ENCODE measurements at places on chromosomes 11 and 22.

DNA sequence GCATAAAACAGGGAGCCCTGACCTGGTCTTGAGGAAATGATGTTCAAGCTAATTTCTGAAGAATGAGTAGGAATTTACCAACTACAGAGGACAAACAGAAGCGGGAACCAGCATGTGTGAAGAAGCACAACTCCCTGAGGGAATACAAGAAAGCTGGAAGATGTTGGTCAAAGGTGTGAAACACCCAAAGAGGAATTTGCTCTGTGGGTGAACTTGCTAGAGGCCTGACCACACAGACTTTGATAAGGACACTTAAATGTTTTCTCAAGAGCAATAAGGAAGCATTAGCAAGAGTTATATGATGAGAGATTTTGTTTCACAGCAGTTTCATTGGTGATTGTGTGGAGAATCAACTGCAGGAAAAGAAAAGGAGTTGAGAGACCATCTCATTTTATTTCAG is 17.6 kb downstream of the SLC5A12 start:
- no peak for DNase-seq

DNA sequence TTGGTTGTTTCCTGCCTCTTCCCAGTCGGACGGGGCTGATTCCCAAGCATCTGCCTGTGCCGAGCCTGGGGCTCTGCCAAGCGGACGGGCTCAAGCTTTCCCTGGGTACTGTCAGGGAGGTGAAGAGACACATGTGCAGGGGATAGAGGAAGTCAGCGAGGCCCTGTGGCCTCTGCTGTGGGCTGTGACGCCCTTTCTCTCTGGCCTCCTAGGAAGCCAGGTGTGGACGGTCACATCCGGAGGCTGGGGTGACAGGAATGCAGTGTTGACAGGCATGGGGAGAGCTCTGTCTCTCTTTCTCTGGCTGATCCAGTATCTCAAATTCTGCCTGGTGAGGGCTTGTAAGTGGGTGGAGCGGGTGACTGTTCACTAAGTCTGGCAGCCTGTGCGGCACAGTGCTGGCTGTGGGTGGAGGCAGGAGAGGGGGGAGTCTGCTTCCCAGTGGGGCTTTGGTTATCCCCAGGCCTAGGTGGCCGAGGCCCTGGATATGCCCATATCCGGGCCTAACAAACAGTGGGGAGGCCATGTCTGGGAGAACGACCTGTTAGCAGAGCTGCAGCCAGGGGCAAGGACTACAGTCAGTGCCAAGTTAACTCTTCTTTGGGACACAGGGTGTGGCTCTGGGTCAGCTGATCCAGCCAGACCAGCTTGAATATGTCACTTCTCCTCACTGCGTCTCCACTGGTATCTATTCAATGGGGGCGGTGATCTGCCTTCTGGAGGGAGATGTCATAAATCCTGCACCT is 1.9 kb downstream of the KCTD17 start:
- no peak for DNase-seq

DNA sequence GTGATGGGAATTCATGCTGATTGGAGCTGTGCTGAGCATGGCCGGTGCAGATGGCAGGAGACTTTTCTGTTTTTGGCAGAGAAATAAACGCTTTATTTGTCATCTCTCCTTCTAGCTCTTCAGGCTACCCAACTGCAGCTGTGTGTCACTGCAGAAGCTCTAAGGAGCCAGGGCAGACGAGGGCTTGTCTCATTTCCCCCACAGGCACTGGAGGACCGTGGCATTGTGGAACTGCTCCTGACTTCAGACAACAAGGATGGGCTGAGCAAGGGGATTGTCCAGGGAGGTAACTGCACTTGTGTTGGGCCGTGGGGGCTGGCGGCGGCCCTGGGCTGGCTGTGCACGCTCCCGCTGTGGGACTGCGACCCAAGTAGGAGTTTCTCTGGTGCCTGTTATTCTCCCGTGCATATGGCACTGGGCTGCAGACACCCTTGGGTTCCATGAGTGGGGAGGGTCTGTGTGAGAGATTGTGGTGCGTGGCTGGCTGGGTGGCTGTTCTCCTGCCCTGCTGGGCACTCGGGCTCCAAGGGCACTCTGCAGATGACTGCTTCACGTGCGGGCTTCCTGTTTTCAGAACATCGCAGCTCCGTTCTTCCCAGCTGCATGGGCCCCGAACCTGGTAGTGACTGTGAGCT is 27.2 kb downstream of the GLB1L2 start:
- no peak for DNase-seq

- DNase-seq, result no peak
Measured at GRCh38 chr11:97888641-97889040, 1132.1 kb upstream of the CNTN5 start.

DNA sequence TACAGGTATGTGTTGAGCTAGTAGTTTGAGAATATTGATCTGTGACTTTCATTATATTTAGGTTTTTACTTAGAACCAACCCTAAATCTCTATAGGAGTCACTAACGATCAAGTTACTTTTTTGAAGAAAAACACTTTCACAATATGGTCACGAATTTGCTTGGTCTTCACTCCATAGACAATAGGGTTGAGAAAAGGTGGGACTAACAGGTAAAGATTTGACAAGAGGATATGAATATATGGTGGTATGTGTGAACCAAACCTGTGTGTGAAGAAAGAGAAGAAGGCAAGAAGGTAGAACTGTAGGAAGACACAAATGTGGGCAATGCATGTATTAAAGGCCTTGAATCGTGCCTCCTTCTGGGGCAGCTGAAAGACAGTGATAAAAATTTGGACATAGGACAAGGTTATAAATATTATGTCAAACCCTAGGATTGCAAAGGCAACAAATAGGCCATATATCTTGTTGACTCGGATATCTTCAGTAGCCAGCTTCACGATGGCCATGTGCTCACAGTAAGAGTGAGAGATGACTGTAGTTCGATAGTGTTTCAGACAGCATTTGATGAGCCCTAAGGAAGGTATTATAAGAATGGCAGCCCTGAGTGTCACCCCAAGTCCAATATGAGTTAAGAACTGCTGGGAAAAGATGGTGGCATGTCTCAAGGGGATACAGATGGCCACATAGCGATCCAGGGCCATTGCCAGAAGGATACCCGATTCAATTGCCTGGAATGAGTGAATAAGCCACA is 6.4 kb downstream of the OR52A5 start:
- no peak for DNase-seq

GRCh38 chr22:37314315-37315074 is 32.2 kb downstream of the CYTH4 start:
- DNase-seq, result no peak

- peak; percentile 80 for DNase-seq
Measured at GRCh38 chr11:111736181-111736590, 30.0 kb downstream of the PPP2R1B start.

DNA sequence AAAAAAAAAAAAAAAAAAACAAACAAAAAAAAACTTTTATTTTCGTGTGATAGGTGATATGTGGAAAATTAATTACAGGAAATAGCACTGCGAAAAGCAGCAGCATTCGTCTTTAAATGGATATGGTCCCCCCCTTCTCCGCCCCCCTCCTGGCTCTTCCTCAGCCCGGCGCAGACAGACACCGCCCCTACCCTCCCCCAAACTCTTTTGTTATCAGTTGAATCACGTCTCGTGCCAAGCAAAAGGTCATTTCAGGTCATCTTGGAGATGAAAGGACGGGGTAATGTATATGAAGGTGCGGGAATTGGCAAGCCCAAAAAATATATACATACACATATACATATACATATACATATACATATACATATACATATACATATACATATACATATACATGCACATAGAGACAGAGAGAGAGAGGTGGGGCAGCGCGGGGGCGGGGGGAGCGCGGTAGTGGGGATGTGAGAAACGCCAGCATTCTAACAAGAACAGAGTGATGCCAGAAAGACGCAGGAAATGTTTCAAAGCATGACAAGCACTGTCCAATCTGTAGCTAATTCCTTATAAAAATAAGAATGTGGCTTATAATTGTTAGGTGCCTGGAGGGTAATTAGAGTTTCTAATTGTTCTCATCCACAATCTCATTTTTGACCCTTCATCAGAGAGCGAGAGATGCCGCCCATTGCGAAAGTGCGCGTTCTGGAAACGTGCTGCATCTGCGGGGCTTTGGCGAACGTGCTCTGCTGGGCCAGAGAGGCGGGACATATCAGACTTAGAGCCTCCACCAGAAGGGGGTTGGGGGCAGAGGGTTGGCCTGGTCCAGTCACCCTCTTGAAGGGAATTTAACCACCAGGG is 214.5 kb upstream of the UBASH3B start:
- no peak for DNase-seq

- no peak for DNase-seq
Measured at GRCh38 chr11:118659953-118660680, 19.3 kb downstream of the TREH start.

DNA sequence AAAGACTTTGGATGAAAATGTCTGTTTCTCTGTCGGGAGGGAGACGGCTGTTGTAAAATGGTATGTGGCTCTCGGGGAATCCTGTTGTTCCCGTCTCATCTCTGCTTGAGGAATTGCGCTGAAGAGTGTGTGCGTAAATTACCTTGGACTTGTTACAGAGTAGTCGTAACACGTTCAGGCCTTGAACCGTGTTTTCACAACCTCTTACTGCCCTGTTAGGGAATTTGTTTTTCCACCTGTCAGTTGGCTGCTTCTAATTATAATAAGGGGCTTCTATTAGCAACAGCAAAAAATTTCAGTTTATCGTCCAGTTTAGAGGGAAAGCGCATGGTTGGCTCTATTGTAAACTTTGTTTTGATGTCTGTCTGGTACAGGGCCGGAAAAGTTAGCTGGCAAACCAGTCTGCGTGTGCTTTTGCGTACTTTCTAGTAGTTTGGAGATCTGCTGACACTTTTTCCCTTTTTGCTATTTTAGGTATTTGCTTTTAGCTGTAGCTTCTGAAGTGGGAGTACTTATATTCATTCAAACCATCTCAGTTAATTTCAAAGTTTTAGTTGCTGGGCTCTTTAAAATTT is 1.5 kb downstream of the HIPK3 start:
- DNase-seq, result peak; percentile 56

GRCh38 chr11:6300325-6300724 is 20.0 kb downstream of the CAVIN3 start:
- peak; percentile 16 for DNase-seq

GRCh38 chr11:71311176-71311925 is 59.0 kb upstream of the SHANK2 start:
- no peak for DNase-seq

DNA sequence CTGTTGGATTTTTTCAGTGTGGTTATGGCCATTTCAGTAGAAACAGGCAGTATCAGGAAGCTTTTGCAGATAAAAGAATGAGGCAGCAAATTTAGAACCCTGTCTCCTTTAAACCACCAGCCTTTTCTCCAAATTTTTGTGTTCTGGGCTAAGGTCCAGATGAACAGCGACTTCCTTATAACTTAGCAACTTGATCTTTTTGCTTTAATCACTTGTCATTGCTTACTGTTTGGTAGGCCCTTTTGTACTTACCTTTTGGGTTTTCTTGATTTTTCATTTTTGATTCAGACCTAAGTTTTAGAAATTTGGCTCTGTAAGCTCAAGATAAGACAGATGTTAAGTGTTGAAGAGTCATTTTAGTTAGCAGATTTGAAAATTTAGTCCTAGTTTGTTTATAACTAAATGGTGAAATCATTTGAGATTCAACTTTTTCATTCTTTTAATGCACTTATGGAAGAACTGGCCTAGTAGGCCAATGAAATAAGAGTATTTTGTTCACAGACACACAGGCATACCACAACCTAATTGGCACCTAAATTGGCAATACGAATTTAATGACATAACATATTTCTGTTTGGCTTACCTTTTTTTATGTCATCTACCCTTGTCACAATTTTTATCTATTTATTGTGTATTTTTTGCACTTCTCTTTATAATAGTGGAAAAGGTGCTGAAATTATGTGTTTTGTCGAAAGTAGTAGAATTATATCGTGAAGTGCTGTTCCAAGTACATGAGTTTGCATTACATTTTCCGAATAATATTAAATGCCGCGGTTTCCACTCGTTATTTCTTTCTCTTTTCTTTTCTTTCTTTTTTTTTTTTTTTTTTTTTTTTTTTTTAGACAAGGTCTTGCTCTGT is 2.1 kb downstream of the RTN3 start:
- DNase-seq, result peak; percentile 53

- no peak for DNase-seq
Measured at GRCh38 chr22:44601189-44601588, 100.8 kb upstream of the PRR5 start.

GRCh38 chr11:128310676-128311445 is 276.5 kb downstream of the ETS1 start:
- DNase-seq, result peak; percentile 36

DNA sequence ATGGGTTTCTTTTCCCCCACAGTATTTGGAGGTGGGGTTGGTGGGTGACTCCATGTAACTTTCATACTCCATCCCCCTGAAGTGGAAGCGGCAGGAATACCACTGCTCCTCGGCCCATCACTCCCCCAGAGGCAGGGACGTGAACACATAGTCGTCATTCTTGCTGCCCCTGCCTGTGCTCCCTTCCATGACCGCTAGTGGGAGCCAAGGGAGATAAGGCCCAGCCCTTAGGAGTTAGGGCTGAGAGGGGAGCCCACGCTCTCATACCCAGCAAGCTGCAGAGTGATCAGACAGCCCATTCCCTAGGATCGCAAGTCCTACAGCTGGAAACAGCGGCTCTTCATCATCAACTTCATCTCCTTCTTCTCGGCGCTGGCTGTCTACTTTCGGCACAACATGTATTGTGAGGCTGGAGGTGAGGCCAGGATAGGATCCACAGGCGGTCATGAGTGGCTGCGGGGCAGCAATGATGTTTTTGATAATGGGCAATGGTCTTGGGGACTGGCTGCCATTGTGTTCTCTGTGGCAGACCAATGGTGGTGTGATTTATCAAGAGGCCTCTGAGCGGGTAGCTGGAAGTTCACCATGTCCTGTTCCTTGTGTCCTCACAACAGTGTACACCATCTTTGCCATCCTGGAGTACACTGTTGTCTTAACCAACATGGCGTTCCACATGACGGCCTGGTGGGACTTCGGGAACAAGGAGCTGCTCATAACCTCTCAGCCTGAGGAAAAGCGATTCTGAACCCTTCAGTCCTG is 15.9 kb downstream of the RHOG start:
- no peak for DNase-seq

- peak; percentile 66 for DNase-seq
Measured at GRCh38 chr22:46798366-46799350, 36.2 kb downstream of the TBC1D22A start.

DNA sequence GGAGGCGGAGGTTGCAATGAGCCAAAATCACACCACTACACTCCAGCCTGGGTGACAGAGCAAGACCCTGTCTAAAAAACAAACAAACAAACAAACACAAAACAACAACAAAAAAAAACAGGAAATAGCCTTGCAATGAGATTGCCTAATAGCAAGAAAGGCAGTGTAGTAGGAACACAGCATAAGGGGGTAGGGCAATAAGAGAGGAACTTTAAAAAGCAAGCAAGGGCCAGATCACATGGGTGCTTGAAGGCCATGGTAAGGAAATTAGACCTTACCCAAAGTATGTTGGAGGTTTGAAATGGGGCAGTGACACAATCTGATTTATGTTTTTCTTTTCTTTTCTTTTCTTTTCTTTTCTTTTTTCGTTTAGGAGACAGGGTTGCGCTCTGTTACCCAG is 34.7 kb upstream of the NRIP3 start:
- no peak for DNase-seq
